ENCODE measurements at places on chromosomes 16 and 17. TPM values are rescaled to one million over a fixed set of nuclear protein-coding genes. Genes with fewer than 3 reads are reported as not detected.

DNA sequence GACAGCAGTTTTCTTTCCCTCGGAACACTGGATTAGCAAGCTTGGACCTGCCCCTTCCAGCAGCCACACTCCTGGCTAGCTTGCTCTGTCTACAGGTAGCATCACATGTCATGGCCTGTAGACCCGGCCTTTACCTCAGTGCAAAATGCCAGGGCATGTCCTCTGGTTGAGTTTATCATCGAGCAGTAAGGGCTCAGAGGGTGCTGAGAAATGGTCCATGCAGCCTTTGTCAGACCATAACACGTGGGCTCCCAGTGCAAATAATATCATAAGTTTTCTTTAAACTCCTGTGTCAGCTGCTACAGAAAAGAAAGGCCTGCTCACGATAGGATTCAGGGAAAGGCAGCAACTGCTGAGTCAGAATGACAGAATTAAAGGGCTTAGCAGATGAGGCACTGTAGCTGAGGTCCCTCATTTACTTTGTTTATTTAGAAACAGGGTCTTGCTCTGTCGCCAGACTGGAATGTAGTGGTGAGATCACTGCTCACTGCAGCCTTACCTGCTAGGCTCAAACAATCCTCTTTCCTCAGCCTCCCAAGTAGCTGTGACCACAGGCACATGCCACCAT is 8.0 kb upstream of the GNA13 start:
- DNase-seq: peak; percentile 49

DNA sequence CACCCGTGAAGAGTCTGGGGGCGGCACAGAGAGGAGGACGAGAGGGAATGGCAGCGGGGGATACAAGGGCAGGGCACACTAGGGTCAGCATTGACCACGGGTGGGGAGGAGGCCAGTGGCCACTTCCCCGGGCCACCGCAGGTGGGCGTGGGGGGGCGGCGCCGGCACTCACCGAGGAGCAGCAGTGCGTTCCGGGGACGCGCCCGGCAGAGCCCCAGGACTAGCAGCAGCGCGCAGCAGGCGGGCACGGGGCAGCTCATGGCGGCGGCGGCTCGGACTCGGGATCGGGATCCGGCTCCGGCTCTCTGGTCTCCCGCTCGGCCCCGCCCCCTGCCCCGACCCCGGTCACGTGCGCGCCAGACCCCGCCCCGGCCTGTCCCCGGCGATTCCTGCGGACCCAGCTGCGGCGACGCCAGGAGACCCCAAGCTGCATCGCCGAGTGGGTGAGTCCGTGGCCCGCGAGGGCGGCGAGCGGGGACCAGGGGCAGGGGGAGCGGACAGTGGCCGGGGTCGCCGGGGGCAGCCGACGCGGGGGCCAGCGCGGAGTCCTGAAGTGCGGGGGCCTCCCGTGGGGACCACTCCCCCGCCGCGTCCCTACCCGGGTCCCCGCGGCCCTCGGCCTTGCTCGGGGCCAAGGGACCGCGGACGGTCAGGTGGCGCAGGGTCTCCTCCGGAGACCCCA is at the start of the genes SGSH and SLC26A11:
TSS of gene SGSH (minus strand) at position 280 of the 682 bp plus-strand sequence. CDS start at position 260, 20 bp downstream.
TSS of gene SLC26A11 (plus strand) at position 374 of the 682 bp plus-strand sequence. CDS start 1,134 bp downstream, outside the sequence.
- peak; percentile 87 for DNase-seq

- no peak for DNase-seq
Measured at GRCh38 chr17:40517286-40517662, 15.9 kb upstream of the TNS4 start.

Gene BIRC5
- total RNA-seq: 218 TPM

DNA sequence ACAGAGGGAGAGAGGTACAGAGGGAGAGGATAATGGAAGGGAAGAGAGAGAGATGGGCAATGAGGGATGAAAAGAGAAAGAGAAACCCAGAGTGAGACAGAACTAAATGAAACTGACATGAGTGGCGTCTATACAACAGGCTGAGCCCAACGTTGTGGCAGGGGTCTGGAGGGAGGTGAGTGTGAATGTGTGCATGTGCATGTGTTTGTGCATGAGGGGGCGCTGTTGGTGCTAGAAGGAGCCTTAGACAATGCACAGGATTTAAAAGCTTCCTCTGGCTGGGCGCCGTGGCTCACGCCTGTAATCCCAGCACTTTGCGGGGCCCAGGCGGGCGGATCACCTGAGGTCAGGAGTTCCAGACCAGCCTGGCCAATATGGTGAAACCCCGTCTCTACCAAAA is 454.8 kb upstream of the CDH11 start:
- no peak for DNase-seq

Gene MYH13
- total RNA-seq: 0.03 TPM

GRCh38 chr16:120756-121155 is 17.7 kb downstream of the NPRL3 start:
- DNase-seq: no peak

Gene CLDN9
- total RNA-seq: not detected

Gene TEKT1
- not detected for total RNA-seq

DNA sequence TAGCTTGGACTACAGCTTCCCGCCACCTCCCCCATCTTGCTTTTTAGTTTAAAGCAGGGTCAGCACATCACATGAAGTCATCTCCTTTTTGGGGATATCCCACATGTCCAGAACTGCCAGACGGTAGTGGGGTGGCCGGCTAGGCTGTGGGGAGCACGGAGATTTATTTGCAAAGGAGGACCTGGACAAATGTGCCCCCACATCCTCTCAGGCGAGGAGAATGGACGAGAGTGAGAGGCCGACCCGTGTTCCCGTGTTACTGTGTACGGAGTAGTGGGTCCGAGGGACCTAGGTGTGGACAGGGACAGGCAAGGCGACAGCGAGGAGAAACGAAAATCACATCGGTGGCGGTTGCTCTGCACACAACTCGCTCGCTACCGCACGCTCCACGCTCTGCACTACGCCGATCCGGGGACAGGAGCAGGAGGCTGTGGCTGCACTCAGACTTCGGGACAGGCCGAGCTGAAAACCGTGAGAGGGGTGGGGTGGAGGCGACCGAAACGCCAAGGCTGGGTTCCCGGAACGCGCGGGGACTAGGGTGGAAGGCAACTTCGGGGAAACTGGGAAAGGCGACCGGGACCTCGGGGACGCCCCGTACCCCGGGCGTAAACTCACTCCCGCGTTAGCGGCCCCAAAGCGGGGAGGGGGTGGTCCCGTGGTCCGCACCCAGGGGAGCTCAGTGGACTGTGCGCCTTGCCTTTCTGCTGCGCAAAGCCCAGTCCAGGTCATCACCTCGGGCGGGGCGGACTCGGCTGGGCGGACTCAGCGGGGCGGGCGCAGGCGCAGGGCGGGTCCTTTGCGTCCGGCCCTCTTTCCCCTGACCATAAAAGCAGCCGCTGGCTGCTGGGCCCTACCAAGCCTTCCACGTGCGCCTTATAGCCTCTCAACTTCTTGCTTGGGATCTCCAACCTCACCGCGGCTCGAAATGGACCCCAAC is at the start of gene MT1A:
TSS of gene MT1A (plus strand) at position 853 of the 937 bp plus-strand sequence. CDS start at position 926, 73 bp downstream.
- DNase-seq: no peak

DNA sequence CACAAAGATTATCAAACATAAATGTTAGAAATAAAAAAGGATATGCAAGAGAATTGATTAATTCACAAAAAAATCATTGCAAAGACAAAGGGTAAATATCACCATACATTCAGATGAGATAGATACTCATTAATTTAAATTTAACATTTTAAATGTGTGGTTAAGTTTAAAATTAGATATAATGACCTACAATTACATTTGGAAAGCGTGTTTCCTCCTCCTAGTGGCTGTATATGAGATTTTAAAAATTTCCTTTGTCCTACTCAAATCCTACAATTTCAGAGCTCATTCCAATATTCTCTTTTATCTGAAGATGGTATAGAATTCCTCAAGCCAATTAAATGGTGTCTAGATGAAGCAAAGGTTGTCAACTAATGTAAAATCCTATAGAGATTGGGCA is 169.2 kb upstream of the CDH8 start:
- no peak for DNase-seq

Gene CDH8
- total RNA-seq: not detected

- DNase-seq: no peak
Measured at GRCh38 chr16:799948-800833, at the start of gene GNG13. Gene GNG13, minus strand, starts transcription at chr16:800734. Its CDS starts 1,657 bp downstream, at chr16:799077.

DNA sequence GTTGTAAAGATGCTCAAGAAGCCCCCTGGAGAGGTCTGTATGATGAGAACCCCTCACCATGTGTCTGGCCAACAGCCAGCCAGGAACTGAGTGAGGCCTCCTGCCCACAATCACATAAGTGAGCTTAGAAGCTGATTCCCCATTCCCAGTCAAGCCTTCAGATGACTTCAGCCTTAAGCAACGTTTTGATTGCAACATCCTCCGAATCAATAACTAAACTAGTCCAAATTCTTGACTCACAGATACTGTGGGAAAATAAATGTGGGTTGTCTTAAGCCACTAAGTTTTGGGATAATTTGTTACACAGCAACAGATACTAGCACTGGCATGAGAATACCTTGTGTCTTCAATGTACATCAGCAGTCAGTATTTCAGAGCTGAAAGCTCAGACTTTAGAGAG is 54.5 kb upstream of the HS3ST4 start:
- no peak for DNase-seq

Gene TMEM88
- not detected for total RNA-seq

- peak; percentile 71 for DNase-seq
Measured at GRCh38 chr17:74671031-74671771, 41.5 kb downstream of the CD300LF start.

- DNase-seq: peak; percentile 99
Measured at GRCh38 chr16:70715055-70715858, 29.4 kb upstream of the MTSS2 start.

Gene SPATA32
- total RNA-seq: not detected

Gene LLGL1
- 12.5 TPM for total RNA-seq

DNA sequence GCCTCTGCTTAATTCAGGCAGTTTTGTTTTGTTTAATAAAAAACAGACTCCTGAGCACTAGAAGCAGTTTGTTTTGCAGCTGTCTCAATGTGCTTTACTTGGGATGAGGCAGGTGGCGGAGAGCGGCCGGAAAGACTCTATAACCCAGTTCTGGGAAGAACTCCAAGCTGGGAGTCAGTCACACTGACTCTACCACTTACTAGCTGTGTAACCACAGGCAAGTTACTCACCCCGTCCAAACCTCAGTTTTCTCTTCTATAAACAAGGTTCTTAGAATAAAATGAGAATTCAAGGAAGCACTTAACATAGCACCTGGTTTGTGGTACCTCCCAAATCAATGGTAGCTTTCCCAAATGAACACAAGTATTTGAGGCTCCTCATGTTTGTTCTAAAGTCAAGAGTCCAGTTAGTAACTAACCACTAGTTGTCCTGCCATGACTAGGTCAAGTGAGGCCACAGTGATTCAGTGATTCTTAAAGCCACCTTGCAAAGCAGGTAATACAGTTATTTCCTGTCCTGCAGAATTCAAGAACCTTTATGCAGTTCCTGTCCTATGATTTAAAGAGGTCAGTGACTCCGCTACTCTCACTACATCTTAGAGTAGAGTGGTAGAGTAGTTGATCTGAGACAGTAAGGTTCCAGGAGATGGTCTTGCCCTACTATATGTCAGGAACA is 2.7 kb downstream of the TXNDC17 start:
- DNase-seq: peak; percentile 79

DNA sequence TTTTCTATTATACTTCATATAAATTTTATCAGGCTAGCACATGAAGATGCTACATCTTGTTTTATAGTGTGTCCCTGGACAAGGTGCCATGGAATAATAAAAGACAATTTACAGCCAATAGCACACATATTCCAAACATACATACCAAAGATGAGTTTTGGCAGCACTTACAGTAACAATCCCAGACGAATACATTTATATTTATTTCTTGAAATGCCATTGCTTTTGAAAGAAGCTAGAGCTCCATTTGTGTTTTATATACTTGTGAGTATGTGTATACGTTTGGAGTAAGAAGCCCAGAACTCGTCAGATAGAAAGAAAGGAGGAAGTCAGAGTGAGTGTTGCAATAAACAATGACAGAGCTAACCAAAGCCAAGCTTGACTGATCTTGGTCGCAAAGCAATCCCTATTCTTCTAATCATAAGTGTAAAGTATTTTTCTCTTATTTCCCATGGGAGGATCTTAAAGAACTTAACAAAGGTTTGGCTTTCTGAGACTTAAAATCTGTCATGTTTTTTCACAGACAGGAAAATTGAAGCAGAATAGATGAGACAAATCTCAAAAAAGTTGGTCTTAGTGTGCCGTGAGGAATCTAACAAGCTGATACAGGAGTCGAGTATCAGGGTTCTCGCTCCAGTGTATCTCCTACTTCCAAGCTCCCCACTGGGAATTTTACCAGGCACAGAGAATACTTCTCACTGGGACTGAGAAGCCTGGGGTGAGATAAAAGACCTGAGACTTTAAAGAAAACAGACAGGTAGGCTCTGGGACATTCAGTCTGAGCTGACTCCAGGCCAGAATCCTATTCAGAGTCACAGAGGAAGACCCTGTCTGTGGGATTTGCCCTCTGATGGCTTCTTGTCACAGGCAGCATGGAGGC is 175.4 kb downstream of the AATF start:
- DNase-seq: no peak

- no peak for DNase-seq
Measured at GRCh38 chr16:85291302-85292148, 179.3 kb upstream of the CIBAR2 start.

- DNase-seq: no peak
Measured at GRCh38 chr16:89246383-89246902, 28.9 kb downstream of the ZNF778 start.

- DNase-seq: no peak
Measured at GRCh38 chr16:79463841-79464240, 136.7 kb downstream of the MAF start.

GRCh38 chr17:32486111-32486700 is 587 bp upstream of the CDK5R1 start:
- DNase-seq: peak; percentile 83

Gene MYH8
- total RNA-seq: not detected

Gene CCL5
- total RNA-seq: 4.4 TPM

GRCh38 chr17:1423456-1424135 is 23.6 kb upstream of the YWHAE start:
- no peak for DNase-seq

- DNase-seq: no peak
Measured at GRCh38 chr17:68621065-68621464, 19.9 kb upstream of the FAM20A start.

DNA sequence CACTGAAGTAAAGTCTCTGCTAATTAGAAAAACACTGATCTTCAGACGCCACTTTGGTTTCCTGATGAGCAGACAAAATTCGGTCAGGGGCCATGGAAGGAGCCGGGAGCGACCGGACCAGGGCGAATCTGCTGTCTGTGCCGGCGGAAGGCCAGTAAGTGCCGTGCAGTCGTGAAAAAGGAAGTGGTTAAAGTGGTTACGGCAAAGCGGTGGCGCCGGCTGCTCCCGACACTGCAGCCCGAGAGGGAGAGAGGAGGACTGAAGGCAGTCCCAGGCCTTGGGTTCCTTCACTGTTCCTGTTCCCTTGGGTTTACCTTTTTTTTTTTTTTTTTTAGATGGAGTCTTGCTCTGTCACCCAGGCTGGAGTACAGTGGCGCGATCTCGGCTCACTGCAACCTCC is 17.3 kb upstream of the HEXD start:
- no peak for DNase-seq
